ENCODE measurements at places on chromosomes 2 and 18. TPM values are rescaled to one million over a fixed set of nuclear protein-coding genes. Genes with fewer than 3 reads are reported as not detected.

DNA sequence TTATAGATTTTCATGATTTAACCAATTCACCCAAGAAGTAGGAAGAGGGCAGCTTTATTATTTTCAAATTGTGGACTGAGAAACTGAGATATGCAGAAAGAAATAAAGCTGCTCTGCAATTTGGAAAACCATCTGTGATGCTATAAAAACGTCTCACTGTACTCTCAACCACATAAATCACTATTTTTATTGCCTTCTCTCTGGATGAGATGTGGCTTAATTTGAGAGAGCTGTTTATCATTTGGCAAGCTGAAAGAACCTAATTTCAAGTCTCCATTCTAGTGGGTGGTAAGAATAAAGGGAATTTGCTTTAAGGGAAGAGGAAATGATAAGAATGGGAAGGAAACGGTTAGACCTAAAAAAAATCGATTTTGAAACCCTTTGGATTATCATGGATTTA is 49.9 kb upstream of the CYP1B1 start:
- no peak for DNase-seq

DNA sequence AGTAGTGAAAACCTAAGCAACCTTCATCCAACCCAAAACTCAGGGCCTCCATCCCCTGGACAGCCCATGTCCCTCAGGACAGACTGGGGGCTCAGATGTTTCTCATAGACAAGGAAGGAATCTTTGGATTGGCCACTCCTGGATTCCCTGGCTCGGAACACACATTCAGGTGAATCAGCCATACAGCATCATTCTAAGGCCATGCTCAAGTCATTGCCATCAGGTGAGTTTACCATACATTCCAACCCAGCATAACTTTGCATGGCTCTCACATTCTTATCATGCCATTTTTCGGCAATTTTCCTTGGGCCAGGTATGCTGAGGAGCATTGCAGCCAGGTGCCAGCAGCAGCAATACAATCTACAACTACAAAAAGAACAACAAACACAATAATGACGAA is 34.6 kb upstream of the SERPINE2 start:
- DNase-seq: no peak

DNA sequence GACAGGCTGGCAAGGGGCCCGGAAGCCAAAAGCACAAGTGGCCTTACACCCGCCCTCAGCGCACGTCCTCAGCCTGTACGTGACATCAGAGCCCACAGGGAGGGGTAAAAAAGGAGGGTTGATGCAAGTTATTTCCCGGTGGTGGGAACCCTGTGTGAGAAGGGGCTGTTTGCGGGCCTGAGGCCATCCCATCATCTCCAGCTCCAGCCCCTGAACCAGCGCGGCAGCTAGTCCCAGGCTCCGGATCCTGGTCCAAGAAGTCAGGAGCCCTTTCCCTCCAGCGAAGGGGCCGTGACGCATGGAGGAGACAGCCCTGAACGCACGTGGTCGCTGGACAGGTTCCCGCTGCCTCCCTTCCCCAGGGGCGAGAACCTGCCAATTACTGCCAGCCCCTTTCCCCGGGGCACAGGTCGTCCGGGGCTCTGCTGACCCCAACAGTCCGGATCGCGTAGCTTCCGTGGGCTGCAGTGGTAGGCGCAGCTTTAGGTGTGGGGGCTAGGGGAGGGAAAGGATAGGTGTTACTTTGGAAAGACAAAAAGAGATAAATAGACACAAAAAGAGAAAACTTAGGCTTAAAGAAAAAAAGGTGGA is 1.3 kb upstream of the LRP2 start:
- DNase-seq: peak; percentile 10

DNA sequence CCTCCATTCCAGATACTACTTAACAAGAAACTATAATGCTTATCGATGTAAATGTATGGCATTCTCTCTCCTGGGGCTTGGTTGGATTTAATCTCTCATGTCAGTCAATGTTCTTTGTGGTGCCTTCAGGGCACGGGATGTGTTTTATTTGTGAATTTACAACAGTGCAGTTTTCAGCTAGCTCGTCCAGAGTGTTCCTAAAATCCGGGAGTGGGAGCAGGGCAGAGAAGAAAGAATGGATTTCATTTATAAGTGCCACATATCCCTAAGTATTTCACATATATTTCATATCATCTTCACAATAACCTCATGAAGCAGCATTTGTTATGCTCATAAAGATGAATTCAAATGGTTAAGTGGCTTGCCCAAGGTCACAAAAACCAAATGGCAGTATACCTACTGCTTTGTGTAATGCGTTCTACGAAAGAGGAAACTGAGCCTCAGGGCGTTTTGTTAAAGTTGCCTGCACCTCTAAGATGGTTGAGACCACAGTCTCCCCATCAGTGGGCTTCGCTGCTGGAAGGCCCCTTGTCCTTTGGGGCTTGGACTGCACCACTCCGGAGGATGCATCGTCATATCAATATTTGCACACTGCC is 134.7 kb upstream of the MGAT5 start:
- no peak for DNase-seq

DNA sequence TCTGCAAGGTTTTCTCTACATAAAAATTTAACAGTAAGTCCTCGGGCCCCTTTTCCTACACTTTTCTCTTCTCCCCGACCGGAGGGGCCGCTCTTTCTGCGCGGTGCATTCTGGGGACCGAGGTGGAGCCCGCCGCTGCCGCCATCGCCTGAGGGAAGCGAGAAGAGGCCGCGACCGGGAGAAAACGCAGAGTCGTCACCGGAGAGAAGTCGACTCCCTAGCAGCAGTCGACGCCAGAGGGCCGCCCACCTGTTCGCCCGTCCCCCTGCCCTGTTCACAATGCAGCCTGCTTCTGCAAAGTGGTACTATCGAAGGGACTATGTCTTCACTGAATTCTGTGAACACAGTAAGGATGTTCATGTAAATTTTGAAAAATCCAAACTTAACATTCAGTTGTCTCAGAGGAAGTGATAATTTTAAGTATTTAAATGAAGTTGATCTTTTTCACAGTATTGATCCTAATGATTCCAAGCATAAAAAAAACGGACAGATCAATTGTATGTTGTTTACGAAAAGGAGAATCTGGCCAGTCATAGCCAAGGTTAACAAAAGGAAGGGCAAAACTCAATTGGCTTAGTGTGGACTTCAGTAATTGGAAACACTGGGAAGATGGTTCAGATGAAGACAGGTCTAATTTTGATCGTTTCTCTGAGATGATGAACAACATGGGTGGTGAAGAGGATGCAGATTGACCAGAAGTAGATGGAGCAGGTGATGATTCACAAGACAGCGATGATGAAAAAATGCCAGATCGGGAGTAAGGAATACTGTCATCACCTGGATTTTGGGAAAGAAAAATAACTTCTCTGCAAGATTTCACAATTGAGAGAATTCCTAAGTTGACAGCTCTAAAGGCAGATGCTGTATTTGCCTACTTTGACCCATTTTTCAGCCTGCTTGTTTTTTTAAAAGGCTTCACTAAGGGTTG is 55.8 kb downstream of the ASXL2 start:
- DNase-seq: no peak

DNA sequence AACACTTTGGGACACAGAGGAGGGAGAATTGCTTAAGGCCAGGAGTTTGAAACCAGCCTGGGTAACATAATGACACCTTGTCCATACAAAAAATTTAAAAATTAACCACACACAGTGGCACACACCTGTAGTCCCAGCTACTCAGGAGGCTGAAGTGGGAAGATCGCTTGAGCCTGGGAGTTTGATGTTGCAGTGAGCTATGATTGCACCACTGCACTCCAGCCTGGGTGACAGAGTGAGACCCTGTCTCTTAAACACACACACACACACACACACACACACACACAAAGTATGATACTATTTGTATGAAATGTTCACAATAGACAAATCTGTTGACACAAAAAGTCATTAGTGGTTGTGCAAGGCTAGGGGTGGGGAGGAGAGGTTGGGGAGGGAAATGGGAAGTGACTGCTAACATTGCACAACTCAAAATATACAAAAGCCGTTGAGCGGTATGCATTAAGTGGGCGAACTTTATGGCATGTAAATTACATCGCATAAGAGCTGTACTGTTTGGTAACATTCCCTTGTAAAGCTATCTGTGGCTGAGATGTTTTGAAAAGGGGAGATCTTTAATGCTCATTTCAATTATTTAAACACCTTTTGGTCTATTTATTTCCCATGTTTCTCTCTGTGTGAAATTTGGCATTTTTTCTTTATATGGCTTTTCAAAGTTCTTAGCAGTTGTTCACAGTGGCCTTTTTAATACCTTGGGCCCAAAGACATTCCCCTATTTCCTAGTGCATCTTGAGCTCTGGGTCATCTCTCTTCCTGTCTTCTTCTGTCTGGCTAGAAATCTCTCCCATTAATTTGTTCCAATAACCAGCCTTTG is 58.9 kb upstream of the ZNF516 start:
- DNase-seq: no peak

Gene FSHR
- total RNA-seq: not detected

Gene CLEC4F
- total RNA-seq: not detected

DNA sequence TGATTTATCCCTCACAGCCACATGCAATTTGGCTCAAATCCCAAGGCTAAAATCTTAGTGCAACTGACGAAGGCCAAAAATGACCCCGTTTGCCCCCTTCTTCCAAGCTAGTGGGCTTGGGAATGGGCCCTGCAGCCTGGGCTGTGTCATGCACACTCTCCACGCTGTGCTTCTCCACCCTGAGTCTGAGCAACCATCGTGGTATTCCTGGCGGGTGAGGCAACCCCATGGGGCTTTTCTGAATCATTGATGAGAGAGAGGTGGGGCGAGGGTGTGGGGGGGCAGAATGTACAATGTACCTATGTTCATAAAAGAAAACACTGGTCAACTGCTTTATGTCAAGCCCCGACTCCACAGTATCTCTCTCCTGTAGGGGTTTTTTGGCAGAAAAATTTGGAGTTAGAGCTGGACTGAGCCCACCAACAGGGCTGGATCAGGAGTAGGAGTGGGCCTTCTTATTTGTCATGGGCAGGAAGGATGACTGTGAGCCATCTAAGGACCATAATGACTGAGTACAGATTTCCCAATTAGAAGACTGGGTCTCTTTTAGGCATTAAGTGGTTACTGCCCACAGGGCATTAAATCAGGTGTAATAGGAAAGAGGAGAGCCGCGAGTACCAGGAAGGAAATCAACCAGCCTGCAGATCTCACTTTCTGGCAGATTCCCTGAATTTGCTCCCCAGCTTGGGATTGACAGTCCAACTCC is 8.9 kb downstream of the SULT1C2 start:
- DNase-seq: no peak

DNA sequence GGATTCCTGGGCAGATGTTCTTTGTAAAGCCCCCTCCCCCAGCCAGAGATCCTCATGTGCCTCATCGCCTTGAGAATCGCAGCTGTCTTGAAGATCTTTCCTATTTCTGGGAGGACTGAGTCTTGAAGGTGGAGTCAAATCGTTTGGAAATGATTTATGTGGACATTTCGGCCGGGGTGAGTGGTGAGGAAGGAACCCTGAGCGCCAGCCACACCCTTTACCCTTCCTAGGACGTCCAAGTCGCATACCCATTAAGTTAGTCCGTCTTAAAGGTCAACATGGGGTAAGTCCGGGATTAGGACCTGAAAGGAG is 84.9 kb upstream of the ZCCHC2 start:
- no peak for DNase-seq

- DNase-seq: no peak
Measured at GRCh38 chr2:31886700-31887099, 124.1 kb downstream of the MEMO1 start.

DNA sequence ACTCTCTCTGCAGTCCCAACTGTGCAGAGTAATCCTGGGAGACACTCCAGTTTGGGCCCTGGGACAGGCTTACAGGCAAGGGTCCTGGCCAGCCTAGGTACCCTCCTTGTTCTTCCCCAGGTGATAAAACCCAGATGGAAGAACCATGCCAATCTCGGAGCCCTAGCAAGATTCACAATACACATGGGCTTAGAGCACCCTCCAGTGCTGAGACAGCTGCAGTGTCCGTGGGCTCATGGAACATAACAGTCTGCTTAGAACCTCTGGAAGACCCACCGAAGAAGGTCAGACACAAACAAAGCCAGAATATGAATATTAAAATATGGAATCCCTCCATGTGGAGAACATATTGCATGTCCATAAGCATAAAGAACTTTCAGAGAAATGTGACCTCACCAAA is 568.1 kb downstream of the KCNJ3 start:
- DNase-seq: peak; percentile 9

GRCh38 chr2:14303366-14304115 is 329.0 kb upstream of the LRATD1 start:
- no peak for DNase-seq
